Calu3 (cell line): ENCODE measurements at places on chromosomes 2 and 18. TPM values are rescaled to one million over a fixed set of nuclear protein-coding genes. Genes with fewer than 3 reads are reported as not detected.

GRCh38 chr2:203708846-203709396, 2.5 kb downstream of the CD28 start:
- DNase-seq, result no peak

DNAJC5G gene
- total RNA-seq, result not detected in 2 replicates

- DNase-seq, result no peak
Observed at GRCh38 chr2:136344339-136344738, 226.4 kb upstream of the CXCR4 start.

- no peak for DNase-seq
Observed at GRCh38 chr2:53641290-53641689, 126.3 kb upstream of the CHAC2 start.

DNA sequence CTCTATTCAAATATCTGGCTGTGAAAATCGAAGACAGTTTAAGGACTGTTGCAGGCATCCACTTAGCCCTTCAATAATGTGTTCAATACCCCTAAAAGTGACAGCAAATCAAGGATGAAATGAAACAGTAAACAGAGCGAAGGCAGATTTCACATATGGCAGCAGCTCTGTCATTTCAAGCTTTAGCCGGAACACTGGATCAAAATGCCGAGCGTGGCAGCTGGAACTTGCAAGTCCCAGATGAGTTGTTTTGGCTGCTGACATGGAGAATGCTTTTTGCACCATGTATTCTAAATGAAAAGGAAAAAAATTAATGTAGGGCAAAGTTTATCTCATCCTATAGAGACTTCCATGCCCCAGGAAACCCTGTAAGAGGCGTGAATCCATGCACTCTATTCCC, 18.0 kb downstream of the LRRC30 start:
- DNase-seq, result no peak

ADAM23 gene
- 6.1 and 6.8 TPM in 2 replicates for total RNA-seq

GRCh38 chr2:64663402-64663801, 9.7 kb upstream of the SERTAD2 start:
- no peak for DNase-seq

KIF5C gene
- 0.87 and 2.9 TPM in 2 replicates for total RNA-seq

C2orf81 gene
- 4.0 and 5.7 TPM in 2 replicates for total RNA-seq

ACTR2 gene
- 239 and 240 TPM in 2 replicates for total RNA-seq

DNA sequence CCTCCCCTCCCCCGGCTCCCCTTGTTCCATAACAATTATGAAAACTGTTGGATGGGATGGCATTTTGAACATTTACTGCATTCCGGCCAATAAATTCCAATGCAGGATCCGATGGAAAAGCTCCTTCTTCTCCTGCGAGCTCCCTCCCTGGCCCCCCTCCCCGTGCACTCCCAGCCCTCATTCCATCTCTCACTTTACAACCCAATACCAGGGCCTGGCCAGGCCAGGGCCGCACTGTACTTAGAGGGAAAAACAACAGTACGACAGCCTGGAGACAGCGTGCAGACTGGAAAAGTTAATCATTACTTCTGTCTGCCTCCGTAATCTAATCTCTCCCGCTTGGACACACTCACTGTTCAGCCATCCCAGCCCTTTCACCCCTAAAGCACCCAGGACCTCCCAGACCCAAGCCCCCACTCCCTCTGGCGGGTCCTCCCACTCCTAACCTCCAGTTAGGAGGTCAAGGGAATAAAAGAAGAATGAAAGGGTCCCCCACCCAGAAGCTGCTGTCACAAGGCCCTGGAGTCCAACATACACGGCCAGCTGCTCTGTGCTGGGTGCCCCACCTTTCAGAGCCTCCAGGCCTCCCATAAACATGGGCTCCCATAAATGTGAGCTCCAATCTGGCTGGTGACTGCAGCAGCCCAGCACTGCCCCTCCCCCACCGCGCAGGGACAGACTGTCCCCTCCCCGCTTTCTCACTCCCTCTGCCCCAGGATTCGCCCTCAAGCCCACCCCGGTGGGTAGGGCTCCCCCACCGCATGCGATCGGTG, 20.6 kb downstream of the SMAD7 start:
- DNase-seq, result peak; percentile 59

ABCB11 gene
- 1.3 and 2.1 TPM in 2 replicates for total RNA-seq

DNA sequence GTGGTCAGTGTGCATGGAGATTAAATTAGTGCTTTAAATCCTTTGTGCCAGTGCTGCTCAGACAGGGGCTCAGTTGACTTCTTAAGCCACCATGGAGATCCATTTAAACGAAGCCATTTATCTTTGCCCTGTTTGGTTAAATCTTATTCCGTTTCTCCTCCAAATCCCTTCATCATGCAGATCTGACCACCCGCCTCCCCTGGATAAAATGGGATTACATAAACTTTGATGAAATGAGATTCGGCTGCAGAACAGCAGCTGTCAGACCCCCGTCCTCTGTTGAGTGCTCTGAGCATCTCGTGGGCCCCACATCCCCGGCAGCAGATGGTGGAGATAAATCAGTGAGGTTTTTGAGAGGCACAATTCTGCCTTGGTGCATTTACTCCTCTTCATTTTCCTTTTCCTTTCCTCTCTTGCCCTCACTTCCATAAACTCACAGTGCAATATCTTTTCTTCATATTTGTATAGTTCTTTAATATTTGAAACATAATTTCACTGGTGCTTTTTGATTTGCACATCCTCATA, 84.4 kb upstream of the TWIST2 start:
- DNase-seq, result no peak
